ENCODE measurements at places on chromosomes 4 and X.

GRCh38 chr4:86960557-86960961 lies 25.7 kb downstream of the AFF1 start:
- DNase-seq, result peak; percentile 16

GRCh38 chr4:175891851-175892250 lies 79.8 kb upstream of the GPM6A start:
- peak; percentile 26 for DNase-seq

GRCh38 chr4:153036931-153037482 lies 100.9 kb downstream of the FHDC1 start:
- DNase-seq, result no peak

- no peak for DNase-seq
Observed at GRCh38 chr4:8129136-8129535, 29.5 kb downstream of the ABLIM2 start.

DNA sequence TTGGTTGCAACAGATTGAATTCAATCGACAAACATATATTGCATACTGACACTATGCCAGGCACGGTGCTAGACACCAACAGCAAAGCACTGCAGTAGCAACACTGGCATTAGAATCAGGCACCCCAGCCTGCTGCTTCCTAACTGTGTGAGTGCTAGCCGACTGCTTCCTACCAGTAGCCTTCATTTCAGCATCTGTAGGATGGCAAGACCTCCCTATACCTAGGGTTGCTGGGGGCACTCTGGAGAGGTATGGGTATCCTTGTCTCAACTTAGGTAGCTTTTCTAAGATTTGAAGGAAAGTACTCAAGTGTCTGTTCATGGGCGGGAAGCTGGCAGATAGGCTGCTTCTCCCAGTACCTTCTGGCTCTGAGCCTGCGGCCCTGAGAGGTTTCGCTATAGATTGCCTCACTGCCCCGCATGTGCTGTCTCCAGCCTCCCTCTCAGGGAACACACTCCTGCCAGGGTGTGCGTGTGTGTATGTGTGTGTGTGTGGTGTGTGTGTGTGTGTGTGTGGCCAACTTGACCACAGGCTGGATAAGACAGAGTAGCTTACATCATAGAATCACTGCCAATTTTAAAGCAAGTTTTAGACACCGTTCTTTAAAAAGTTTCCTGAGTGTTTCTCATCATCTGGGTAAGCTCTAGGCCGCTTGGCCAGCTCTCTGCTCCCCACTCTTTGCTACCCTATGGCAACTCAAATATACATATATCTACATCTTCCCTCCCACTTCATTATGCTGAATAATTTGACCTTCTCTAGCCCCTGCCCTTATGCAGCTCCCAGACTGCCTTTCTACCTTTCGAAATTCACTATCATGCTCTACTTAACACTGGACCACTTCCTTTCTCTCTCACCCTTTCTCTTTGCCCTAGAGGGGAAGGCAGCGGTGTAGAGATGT lies 97.0 kb upstream of the PJA1 start:
- DNase-seq, result no peak

- DNase-seq, result no peak
Observed at GRCh38 chr4:57280481-57280880, 170.3 kb upstream of the IGFBP7 start.

GRCh38 chr4:55439023-55439422 lies 43.3 kb downstream of the TMEM165 start:
- DNase-seq, result no peak

- no peak for DNase-seq
Observed at GRCh38 chr4:61201961-61202637, 2.0 kb downstream of the ADGRL3 start.

DNA sequence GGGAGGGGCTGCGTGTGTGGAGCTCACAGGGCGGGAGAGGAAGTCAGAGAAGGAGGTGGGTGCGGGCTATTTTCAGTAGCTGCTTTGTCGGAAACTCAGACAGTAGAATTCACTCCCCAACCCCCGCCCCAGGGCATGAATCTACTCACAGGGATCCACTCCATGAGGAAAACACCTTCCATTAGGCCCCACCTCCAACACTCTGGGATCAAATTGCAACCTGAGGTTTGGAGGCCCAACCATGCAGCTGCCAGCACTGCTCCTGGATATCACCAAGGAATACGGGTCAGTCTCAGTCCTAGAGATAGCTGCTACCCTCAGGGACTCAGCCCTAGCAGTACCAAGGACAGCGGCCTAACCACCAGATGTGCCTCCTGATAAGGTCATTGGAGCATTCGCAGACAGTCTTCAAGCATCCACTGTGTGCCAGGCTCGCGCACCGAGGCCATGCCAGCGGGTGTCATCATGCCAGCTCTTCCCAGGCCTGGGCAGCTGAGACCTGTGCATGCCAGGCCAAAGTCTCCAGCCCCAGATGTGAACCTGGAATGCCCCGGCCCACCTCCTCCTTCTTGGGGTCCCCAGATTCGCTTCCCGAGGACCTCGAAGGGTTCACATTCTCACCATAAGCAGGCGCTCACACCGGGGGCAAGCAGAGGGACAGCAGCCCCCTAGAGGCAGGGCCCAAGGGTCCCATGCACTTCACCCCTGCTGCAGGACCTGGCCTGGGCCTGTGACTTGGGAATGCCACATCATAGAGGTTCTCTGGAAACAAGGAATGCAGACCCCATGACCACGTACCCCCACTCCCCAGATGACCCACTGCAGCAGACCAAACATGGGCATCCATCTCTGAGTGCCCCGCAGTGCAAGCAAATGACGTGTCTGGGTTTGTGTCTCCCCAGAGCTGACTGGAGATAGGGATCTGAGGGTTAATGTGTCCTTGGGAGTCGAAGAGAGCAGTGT lies 102.3 kb downstream of the ADRA2C start:
- no peak for DNase-seq

- no peak for DNase-seq
Observed at GRCh38 chr4:159367781-159368080, 264.9 kb downstream of the RAPGEF2 start.

GRCh38 chr4:140742838-140743193 lies 13.4 kb downstream of the TBC1D9 start:
- no peak for DNase-seq

DNA sequence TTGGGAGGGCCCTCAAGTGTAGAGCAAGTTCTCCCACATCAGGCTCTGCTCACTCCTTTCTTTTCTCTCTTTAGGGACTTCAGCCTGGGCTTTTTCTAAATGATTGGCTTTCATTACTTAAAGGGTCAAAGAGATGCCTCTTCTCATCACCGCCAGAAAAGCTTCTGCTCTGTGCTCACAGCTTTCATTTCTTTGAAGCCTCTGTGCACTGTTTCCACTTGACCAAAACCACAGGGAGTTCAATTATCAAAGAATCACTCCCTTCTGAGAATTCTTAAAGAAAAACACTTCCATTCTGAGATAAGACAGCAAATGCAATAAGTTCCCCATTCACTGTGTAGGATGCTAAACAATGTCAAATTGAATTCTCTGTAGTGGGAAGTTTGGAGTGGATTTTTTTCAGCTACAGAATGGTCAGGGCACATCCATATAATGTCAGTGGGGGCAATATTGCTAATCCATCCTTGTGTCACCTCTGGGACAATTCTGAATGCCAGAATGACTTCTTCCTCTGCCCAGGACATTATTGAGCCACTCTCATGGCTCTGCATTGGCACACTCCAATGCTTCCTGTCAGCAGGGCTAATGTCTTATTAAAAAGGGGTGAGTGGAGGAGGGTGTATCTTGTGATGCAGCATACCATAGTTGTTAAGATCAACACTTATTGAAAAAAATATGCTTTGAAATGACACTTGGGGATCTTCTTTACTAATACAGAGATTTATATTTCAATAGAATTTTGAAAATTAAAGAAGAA lies 217.6 kb downstream of the SNCA start:
- no peak for DNase-seq

DNA sequence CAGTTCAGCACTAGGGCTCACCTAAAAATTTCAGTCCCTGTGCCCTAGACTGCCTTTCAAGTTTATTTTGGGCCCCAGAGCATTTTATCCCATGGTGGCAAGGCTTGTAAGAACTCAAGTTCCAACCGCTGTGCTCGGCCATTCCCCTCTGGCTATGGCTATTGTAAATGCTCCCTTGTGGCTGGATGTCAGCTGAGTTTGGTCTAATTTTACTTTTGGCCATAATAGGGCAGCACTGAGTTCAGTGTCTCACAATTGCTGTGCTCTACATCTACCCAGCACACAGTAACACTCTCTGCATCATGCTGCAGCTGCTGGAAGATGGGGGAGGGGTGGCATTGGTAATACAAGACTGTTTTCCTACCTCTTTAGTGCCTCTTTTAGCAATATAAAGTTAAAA lies 210.8 kb upstream of the IRS4 start:
- no peak for DNase-seq

GRCh38 chr4:86155766-86156165 lies 204.1 kb downstream of the MAPK10 start:
- DNase-seq, result no peak

- no peak for DNase-seq
Observed at GRCh38 chr4:146435962-146436361, 85.8 kb downstream of the SLC10A7 start.

GRCh38 chr4:185399466-185399865 lies 2.8 kb downstream of the ANKRD37 start:
- no peak for DNase-seq

DNA sequence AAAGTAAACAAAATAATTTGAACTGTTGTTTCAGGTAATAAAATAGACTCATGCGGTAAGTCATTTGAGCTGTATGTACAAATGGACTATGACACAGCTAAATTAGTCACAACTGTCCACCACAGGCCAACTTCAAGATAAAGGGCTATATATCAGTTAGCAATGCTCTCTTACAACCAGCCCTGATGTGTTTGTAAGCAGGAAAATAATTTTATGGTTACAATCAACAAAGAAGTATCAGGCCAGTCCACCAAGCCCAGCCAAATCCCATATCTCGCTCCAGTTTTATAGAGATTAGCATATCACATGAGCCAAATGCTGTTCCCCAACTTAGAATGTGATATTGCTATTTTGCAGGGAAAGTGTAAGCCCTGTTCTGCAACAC lies 511 bp upstream of the DUSP21 start:
- no peak for DNase-seq

- DNase-seq, result no peak
Observed at GRCh38 chr4:184899261-184900134, 73.7 kb upstream of the ACSL1 start.

- DNase-seq, result no peak
Observed at GRCh38 chrX:18394477-18394876, 30.9 kb upstream of the CDKL5 start.

DNA sequence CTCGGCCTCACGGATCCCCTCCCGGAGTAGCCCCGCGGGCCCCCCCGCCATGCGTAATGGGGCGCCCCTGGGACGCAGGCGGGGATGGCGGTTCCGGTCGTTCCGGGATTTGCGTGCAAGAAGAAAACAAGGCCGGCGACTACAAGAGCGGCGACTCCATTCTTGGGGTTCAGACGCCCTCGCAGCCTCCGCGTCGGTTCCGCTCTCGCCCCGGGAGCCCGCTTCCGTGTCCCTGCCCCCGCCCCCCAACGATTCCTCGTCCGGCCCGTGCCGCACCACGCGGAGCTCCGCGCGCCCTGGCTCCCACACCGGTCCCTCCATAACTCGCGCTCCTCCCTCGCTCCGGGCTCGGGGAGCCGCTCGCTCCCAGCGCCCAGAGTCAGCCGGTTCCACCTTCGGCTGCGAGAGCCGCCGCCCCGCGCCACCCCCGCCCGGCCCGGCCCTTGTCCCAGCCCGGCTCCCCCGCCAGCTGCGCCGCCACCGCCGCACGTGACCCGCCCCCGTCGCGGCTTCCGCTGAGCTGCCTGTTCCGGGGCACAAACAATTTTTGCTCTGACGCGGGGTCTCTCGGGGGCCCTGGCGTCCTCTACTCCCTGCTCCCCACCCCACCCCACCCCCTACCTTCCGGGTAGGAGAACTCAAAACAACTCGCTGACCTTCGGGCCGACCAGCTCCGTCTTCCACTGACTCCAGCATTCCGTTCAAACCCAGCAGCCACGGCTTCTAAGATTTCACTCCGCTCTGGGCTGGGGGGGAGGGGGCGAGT lies 78.8 kb upstream of the BCOR start:
- DNase-seq, result peak; percentile 39

DNA sequence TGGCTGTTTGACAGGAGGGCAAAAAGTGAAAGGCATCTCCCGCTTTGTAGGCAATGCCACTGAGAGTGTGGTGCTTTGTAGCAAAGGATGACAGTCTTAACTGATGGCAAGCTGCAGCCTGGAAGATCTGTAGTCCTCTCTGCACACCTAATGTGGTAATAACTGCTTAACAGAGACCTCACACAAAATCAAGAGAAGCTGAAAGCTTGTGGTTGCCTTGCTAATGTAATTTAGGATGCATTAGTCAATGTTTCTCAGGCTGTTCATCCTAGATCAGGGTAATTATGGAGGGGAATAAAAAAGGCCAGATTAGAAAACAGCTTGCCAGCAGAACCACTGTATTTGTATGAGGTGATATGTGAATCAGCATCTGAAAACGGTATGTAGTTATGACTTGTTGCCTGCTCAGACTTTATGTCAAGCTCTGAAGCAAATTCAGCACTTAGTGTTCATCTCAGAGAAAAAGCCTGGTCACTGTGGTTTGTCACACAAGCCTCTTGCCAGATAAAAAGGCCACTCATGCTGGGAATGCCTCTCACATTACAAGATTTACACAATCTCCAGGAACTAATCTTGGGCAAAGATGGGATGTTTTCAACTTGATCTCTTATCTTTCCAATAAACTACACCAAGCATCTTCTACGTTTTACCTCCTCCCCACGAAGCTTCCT lies 130.8 kb downstream of the ENOX2 start:
- peak; percentile 56 for DNase-seq

DNA sequence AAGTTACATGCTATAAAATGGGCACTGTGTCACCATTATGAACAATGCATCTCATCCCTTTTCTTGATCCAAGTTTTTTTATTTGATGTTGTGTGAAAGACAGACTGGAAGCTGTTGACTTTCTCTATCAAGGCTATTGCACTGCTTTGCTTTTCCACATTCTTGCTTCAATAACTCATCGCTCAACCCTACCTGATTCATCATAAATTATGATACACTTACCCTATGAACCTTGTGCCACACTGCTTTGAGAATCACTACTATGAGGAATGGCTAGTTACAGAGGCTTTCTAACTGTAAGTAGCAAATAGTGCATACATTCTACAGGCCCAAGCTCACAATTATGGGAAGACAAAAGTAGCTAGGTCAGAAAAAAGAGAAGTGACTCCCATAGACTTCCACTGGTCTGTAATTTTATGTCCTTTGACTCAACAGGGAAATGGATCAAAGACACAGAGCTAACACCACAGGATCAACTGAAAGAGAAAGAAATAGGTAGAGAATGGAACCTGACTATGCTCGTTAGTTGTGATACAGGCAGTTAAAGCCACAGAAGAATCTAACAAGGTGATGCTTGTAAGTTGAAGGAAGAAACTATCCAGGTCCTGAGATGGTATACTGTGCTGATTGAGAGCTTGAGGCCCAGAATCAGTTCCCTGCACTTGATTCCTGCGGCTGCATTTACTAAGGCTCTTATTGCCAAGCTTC lies 163.5 kb downstream of the PPP3CA start:
- DNase-seq, result peak; percentile 41

DNA sequence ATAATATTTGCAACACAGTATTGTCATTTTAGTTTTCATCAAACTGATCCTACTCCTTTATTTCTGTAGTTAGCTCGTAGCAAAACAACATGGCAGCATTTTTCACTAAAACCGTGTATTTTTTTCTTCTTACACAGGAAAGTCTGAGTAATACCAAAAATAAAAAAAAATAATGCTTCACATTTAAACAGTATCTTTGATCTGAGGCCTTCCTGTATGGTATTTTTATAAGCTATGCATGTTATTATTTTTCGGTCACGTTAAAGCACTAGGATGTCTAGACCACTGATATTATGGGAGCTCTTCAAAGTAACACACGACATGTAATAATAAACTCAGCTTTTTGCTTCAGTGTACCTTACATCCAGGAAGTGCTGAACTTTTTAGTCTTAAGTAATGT lies 94.1 kb upstream of the SRD5A3 start:
- DNase-seq, result no peak

Measured in HCEC 1CT (cell line).